ENCODE measurements at places on chromosomes 7 and 10.

DNA sequence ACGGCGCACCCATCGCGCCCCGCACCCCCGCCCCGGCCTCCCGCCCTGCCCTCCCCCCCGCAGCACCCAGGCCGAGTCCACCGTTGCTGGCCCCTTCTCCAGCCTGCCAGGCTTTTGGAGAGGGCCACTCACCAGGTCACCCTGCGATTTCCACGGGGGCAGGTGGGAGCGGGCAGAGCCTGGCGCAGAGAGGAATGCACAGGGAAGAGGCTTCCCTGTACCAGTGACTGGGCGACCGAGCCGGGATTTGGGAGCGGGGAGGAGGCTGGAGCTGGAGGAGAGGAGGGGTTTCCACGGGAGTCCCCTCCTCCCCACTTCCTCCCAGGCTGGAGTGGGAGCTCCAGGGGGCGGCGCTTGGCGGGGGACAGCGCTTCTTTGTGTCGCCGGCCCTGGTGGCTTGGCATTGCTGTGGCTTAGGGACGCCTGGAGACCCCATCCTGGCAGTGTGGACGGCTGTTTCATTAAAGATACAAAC is 19.3 kb downstream of the TCAF1 start:
- DNase-seq, result no peak

DNA sequence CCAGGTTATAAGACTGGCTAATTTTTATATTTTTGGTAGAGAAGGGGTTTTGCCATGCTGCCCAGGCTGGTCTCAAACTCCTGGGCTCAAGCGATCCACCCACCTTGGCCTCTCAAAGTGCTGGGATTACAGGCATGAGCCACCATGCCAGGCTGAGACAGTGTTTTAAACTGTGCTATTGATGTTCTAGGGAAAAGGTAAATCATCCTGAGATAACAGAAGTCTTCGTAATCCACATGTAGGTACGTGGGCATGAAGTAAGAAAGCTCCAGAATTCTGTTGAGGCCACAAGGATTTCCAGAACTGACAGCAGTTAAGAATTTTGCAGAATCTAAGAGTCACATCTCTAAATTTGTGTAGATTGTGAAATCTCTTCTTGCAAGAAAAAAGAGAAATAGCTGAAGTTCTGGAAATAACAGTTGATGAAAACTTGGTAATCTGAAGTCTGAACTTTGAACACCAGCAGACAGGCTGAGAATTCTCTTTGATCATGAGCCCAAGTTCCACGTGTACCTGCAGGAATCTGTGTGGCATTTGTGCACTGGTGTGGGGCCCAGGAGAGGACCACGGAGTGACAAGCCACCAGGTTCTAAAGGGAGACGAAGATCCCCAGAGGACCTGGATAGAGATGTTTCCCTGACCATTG is 24.6 kb downstream of the C7orf33 start:
- DNase-seq, result no peak

DNA sequence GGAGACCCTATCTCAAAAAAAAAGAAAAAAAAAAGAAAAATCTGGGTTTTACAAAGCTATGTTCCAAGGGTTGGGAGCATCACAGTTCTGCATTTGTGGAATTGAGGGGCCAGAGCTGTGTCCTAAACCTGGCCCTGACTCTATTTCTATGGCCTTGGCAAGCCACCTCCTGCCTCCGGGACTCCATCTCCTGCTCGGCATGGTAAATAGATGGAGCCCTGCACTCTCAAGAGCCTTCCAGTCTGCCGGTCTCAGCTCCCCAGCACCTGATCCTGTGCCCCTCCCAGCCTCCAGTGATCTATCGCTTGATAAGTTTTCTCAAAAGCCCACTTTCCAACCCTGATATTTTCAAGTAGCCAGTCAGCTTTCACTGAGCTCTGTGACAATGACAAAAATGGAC is 43.0 kb downstream of the KCNH2 start:
- no peak for DNase-seq

- no peak for DNase-seq
These were observed 14.3 kb downstream of the ANKRD1 start for GRCh38 chr10:90906596-90906995.

- DNase-seq, result no peak
These were observed 1.4 kb downstream of the SUPV3L1 start for GRCh38 chr10:69181433-69181832.

- no peak for DNase-seq
These were observed 2.4 kb downstream of the SYPL1 start for GRCh38 chr7:106109521-106110237.

DNA sequence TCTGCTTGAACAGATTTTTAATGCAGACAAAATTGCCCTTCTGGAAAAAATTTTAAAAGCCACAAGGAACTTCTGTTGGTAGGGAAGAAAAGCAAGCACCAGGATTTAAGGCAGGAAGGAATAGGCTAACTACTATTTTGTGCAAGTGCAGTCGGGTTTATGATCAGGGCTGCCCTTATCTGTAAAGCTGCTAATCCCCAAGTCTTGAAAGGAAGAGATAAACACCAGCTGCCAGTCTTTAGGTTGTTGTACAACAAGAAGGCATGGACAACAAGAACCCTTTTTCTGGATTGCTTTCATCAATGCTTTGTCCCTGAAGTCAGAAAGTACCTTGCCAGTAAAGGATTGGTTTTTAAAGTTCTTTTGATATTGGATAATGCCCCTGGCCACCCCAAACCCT is 40.7 kb downstream of the RALA start:
- no peak for DNase-seq

- no peak for DNase-seq
These were observed 53.9 kb upstream of the ARL4A start for GRCh38 chr7:12633582-12633981.

DNA sequence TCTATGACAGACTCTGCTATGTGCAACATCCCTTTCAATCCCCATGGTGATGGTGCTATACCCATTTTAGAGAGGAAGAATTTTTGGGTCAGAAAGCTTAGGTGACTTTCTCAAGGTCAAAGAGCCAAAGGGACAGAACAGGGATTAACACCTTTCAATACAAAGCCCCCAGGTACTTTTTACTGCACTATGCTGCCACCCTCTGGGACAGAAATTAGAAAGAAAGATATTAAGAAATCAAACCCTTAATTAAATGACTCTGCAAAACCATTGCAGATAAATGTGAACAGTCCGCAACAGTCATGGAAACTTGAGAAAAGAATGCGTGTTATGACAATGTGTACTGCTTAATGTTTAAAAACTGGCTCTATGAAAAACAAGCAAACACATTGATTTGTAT is 673.7 kb downstream of the MAGI2 start:
- no peak for DNase-seq

- DNase-seq, result no peak
These were observed 105.2 kb downstream of the PLCE1 start for GRCh38 chr10:94098896-94099295.

DNA sequence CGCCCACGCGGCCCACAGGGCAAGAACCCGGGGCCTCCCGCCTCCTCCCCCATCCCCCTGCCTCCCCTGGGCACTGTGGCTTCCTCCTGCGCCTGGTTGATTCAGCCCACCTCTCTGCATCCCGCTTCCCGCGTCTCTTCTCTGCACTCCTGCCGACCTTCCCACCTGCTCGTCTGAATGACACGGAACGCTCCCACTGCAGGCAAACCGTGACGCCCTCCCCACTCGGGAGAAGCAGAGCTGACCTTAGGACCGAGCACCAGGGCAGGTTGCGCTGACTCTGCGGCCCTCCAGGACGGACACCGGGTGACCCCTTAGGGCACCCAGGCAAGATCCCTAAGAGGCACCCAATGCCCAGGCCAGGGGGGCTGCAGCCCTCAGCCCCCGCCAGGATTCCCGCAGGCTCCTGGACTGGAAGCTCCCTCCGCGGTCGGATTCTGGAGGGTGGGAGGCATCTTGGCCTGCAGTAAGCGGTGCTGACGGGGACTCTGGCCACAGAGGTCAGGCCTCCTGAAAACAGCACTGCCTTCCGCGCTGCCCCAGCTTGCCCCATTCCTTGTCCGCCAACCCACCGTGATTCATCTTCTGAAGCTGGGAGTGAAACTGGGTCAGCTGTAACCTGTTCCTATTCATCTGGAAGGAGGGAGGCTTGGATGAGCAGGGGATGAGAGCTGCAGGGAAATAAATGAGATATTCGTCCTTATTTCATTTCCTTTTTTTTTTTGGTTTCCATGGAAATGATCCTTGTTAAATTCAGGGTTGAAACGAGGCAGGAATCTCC is 990 bp downstream of the CALML3 start:
- DNase-seq, result no peak

- DNase-seq, result no peak
These were observed 74.4 kb upstream of the LSM8 start for GRCh38 chr7:118109607-118110006.

DNA sequence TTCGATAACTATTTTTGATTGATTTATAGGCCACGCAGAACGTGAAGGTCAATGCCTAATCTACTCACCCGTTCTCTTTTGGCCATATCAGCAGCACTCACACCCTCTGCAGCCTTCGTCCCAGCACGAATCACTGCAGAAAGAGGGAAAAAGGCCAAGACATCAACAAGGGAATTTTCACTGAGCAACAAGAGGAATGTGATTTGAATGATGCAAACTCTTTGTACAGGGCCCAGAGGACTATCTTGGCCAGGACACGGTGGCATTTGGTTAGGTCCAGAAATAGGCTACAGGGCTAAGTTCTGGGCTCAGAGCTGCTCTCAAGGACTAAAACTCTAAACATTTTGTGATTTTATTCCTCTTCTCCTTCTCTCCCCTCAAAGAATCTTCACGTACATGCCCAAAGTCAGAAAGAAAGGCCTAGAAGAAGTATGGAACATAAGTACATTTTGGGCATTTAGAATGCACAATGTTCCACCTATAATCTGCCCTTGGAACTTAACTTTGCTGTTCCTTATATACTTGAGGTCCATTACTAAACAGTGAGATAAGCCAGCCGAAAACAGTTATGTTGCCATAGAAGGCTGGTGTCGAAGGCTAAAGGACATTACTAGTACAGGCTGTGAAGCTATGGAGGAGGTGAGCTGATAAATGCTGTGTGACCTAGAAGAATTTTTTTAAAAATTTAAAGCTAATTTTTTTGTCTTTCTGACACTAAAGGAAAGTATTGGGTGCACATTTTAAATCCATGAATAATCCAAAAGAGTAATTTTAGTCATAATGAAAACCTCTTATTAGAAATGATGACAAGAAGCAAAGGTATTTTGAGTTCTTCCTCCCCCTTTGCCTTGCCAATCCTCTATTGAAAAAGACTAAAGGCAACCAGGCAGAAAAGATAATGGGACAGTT is 20.0 kb downstream of the RBM28 start:
- no peak for DNase-seq

GRCh38 chr7:145082366-145083161 is 246.7 kb upstream of the TPK1 start:
- no peak for DNase-seq

GRCh38 chr10:133277993-133278576 is 1.4 kb upstream of the ADAM8 start:
- DNase-seq, result no peak

- no peak for DNase-seq
These were observed 424.8 kb downstream of the MDFIC start for GRCh38 chr7:115346685-115347084.

DNA sequence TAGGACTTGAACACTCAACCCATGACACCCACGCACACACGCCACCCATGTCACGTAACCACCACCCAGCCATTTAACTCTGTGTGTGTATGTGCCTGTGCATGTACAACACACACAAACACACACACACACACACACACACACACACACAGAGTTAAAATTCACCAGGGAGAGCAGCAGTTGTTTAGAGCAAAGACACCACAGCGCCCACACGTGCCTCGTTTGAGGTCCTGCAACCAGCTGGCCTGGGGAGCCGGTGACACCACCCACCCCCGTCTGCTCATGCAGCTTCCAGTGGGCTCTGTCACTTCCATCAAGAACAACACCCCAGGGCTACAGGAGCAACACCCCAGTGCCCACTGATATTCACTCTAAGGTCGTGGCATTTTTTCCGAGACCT is 97.4 kb downstream of the ELFN1 start:
- DNase-seq, result no peak

- no peak for DNase-seq
These were observed 75.9 kb downstream of the ADARB2 start for GRCh38 chr10:1661416-1661815.

DNA sequence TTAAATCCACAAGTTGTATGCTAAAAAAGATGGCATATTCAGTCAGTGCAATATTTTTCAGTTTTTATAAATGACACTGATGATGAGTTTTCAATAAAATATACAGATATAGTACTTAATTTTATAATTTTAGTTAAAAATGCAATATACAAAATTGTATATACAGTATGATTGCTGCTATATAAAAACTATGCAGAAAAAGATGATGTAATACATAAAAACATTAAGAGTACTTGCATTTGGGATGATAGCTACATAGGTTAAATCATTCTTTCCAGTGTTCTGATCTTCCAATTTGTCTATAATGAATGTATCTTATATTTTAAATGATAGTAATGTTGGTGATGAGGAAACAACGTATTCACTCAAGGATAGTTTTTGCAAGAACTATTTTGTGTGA is 92.0 kb upstream of the RPA3 start:
- no peak for DNase-seq

GRCh38 chr7:93307131-93307660 is 75.0 kb downstream of the VPS50 start:
- DNase-seq, result no peak

DNA sequence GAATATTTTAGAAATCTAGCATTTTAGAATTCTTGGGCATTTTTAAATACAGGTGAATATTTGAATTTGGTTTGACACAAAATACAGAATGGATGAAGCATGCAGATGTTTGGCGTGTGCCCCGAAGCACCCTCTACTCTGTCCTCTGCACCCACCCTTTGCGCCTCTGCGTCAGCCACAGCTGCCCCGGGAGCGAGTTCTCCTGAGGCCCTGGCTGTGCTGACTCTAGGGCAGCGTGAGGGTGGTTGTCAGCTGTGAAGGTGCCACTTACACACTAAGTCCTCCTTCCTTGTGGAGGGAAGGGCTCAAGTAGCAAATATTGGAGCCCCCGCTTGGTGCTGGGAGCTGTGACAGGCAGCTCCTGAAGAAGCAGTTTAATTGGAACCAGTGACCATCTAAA is 48.4 kb downstream of the DAGLB start:
- DNase-seq, result no peak

DNA sequence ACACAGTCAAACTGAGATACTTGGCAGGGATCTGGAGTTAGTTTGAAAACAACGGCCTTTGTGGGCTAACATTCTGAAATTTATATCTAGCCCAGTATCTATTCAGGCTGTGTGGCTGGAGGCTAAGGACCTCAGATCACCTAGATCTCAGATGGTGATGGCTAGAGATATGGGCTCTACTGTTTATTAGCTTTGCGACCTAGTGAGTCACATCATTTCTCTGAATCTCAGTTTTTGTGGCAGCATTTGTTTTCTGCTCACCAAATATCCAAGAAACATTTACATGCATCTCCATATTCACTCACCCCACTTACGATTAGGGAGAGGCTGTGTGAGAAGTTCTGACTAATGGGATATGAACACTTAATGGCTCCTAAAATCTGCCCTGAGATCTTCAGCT is 503.9 kb downstream of the KIF20B start:
- no peak for DNase-seq

GRCh38 chr7:134188311-134188710 is 61.2 kb downstream of the LRGUK start:
- no peak for DNase-seq

DNA sequence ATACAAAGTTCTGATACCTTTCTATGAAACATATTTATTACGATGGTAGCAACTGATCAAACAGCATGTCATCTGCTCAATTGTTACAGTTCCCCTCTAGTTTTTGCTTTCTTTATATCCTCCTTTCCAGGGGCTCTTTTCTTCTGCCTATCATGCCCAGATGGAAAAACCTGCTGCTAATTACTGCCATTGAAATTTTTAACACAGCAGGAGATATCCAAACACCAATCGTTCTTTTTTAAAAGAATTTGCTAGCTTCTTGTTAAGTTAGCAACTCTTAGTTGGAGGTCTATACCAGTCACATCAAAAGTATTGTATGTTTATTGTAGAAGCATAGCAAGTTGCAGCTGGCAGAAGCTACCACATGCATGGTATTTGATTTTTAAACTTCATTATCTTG is 768.5 kb downstream of the NXPH1 start:
- DNase-seq, result no peak

Data from stimulated activated CD4-positive, alpha-beta T cell treated with anti-CD3 and anti-CD28 coated beads, TNF-alpha, amount 100 ng/mL, for 1 hour (primary cell).